ENCODE measurements at places on chromosomes 3 and 15. TPM values are rescaled to one million over a fixed set of nuclear protein-coding genes. Genes with fewer than 3 reads are reported as not detected.

- DNase-seq = no peak
These were observed 84.7 kb upstream of the THBS1 start for GRCh38 chr15:39495871-39496840.

- DNase-seq = no peak
These were observed 312.8 kb downstream of the ZPLD1 start for GRCh38 chr3:102747611-102748010.

- no peak for DNase-seq
These were observed 1.3 kb downstream of the GOLGA8A start for GRCh38 chr15:34436126-34436955.

- DNase-seq = no peak
These were observed 47.7 kb upstream of the C2CD4B start for GRCh38 chr15:62212741-62213140.

DNA sequence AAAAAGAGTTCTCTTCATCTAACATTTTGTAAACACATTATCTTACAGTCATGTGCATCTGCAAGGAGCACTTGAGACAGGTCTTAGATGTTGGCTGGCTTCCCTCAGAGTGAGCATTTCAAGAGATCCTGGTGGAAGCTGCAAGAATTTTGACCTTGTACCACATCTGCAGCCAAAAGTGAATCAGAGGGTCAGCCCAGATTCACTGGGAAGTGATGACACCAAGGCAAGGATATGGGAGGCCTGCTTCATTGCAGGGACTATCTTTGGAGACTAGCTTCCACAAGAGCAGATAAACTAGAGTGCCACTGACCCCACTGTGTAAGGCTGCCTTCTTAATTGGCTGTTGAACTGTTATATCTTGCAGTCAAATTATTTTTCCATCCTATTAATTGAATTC, 21.3 kb upstream of the GADL1 start:
- DNase-seq = no peak

DNA sequence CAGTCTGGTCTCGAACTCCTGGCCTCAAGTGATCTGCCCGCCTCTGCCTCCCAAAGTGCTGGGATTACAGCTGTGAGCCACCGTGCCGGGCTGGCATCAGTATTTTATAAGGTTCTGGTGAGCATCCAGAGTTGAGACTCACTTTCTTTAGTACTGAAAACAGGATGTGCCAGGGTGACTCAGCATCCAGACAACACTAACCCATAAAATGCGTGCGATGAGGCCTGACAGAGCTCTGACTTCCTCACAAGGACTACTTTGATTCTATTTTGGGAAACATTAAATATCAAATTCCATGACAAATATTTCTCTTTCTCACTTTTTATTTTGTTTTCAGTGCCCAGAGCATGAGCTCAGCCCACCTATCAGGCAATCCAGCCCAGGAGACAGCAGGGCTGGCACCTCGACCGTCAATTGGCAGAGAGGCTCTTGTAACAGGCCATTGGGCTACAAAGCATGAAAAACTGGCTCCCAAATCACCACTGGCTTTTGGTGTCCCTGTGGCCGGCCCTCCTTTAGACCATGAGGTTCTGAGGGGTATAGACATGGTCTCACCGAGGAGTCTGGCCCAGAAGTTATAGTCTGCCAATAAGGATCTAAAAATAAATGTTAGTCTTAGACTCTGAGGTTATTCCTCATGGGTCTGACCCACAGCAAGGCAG, 75.0 kb downstream of the FEM1B start:
- peak; percentile 57 for DNase-seq

DNA sequence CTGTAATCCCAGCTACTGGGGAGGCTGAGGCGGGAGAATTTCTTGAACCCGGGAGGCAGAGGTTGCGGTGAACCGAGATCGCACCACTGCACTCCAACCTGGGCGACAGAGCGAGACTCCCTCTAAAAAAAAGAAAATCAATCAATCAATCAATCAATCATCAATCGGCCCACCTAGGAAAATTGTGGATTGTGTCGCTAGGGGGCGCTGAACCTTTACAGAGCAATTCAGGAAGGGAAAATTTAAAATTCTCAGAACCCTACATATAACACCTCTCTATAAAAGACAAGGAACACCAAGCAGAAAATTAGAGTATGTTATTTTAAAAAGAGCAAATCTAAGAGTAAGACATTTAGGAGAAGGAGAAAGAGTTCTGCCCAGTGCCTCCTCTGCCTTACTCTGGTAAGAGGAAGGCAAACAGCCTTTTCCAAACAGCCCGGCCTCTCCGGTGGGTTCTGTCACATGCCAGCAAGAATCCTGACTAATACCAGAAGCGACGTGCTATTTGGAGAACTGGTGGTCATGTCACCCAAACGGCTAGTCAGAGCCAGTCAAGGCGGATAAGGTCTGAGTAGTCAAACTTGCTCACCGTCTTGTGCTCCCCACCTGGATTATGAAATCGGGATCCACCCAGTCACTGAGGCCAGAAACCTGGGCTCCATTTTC, 22.3 kb upstream of the SMCO1 start:
- peak; percentile 35 for DNase-seq

- no peak for DNase-seq
These were observed 2.6 kb downstream of the KIF7 start for GRCh38 chr15:89652666-89653065.

DNA sequence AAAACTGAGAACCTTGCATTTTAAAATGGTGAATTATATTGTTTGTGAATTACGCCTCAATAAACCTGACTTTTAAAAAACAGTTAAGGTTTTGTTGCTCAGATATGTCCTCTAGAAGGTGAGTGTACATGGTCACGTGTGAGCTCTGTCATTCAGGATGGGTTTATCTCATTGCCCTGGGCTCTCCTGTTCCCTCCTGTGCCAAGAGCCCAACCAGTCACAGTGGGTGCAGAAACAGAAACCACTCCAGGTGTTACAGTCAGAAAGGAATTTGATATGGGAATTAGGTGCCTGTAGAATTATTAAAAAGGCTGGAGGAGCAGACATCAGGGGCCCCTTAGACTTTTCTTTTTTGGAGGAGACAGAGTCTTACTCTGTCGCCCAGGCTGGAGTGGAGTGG, 196.4 kb downstream of the STT3B start:
- DNase-seq = no peak

DNA sequence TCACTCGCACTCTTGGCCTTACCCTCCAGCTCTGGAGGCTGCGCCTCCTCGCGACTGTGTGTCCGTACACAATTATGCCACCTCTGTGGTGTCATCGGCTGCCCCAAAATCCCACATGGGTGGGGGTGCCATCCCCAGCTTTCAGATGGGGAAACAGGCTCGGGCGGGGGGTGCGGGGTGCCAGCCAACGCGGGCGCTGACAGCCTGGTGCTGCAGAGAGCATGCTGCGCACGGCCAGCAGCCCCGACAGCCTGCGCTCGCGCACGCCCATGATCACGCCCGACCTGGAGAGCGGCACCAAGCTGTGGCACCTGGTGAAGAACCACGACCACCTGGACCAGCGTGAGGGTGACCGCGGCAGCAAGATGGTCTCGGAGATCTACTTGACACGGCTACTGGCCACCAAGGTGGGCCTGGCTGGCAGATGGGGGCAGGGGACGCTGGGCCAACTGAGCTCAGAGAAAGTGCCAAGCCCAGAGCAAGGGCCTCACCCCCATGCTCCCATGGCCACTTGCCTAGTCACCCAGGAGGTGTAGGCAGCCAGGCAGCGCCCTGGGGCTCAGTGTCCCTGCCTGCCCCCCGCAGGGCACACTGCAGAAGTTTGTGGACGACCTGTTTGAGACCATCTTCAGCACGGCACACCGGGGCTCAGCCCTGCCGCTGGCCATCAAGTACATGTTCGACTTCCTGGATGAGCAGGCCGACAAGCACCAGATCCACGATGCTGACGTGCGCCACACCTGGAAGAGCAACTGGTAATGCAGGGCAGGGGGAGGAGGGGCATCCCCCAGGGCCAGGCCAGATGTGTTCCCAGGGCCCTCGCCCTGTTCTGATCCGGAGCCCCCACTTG, 47.0 kb downstream of the PLXNA1 start:
- no peak for DNase-seq

DNA sequence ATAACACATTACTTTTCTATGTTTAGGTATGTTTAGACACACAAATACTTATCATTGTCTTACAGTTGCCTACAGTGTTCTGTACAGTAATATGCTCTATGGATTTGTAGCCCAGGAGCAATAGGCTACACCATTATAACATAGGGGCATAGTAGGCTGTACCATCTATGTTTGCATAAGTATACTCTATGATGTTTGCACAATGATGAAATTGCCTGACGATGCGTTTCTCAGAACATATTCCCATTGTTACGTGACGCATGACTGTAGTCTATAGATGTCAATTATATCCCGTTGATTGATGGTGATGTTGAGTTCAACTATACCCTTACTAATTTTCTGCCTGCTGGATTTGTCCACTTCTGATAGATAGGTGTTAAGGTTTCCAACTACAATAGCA, 139.4 kb upstream of the PFN2 start:
- no peak for DNase-seq

- no peak for DNase-seq
These were observed 93.7 kb downstream of the MCTP2 start for GRCh38 chr15:94324835-94325767.

ANKUB1 gene
- not detected for total RNA-seq

GOLGA8S gene
- total RNA-seq = 0.16 TPM

GPR87 gene
- not detected for total RNA-seq

TFDP2 gene
- total RNA-seq = 51.6 TPM

ACKR4 gene
- total RNA-seq = 2.1 TPM
